ENCODE measurements at places on chromosomes 12 and 14.

DNA sequence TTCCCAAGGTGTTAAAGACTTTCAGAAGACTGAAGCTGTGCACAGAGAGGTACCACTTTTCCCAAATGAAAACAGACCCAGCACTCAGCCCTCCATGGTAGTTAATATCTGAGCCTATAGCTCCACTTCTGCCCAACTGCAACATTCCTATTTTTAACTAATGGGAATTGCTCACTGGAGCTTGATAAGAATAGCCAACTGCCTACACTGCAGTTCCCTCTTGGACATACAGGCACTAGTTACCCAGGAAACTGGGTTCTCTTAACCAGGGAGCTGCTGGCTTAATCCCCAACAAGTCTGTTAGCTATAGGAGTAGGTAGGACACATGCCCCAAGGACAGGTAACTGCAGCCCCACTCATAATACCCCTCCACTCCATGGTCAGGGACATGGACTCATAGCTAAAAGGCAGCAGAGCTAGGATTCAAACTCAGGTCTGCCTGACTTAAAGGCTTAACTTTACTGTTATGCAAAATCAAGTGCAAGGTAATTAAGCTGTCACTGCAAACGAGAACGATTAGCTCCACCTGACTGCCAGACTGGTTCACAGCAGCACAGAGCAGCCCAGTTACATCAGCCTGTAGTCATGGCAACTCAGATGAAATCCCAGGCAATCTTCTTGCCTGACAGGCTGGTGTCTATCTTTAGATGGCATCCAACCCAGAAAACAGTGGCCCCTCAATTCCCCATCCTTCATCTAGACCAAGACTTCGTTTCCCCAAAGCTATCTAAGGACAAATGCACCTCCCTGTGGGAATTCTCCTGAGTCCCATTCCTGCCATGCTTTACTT, 77.1 kb upstream of the ACTN1 start:
- no peak for DNase-seq

DNA sequence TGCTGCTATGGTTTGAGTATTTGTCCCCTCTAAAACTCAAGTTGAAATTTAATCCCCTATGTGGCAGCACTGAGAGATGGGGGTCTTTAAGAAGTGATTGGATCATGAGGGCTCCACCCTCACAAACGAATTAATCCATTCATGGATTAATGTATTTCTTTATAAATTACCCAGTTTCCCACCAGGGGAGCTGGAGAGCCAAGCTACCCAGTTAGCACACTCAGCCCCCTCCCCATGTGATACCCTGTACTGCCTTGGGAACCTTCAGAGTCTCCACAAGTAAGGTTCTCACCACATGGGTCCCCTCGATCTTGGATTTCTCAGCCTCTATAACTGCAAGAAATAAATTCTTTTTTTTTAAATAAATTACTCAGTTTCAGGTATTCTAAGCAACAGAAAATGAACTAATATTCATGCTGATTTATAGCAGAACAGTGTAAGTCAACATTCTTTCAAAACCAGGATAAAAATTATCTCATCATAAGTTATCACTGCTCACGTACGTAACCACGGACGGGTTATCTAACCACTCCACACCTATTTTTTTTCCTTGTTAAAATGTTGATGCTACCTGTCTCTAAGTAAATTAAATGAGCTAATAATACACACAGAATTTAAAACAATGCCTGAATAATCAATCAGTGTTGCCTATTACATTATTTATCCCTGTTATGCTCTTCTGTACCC, 3.6 kb downstream of the NAP1L1 start:
- no peak for DNase-seq

- peak; percentile 99 for DNase-seq
Observed at GRCh38 chr12:49264873-49265792, at the start of gene TUBA1C. TSS of gene TUBA1C (plus strand) at chr12:49265082. CDS start at chr12:49265182, 100 bp downstream.

- no peak for DNase-seq
Observed at GRCh38 chr14:30651937-30652336, 29.8 kb downstream of the SCFD1 start.

DNA sequence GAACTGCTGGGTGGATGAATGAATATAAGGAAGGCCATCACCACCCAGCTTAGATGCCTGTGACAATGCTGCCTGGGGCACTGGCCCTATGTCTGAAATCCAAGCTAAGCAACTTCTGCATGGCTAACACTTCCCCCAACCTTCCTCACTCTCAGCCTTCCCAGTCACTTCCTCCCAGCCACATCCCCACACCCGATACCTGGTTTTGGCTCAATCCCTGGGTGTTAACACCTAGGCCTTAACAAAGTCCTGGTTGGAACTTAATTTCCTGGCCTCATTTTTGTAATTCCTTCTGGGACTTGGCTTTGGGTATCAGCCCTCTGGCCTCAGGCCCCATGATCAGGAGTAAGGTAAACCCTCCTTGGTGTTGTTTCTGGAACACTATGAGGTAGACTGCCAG, 110.0 kb downstream of the EFCAB11 start:
- DNase-seq: no peak

DNA sequence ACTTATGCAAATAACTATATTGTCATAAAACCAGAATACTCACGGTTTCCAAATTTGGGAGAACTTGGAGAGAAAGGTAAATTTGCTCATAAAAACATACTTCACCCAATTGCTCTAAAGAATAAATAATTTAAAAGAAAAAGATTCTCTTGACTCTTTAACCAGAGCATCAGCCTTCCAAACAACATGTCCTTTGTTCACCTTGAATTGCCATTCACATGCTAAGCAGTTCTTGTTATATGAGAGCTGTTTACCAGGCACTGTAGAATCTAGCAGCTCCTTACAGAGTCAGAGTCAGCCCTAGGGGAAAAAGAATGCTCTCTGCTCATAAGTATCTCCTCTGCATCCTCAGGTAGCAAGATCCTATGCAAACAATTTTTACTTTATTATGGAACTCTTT, 10.2 kb downstream of the SLCO1A2 start:
- no peak for DNase-seq

- DNase-seq: no peak
Observed at GRCh38 chr12:49165114-49165513, 23.8 kb downstream of the TUBA1A start.

- no peak for DNase-seq
Observed at GRCh38 chr14:92323916-92324818, 1.2 kb downstream of the SLC24A4 start.
